Activated effector memory CD4-positive, alpha-beta T cell treated with Interleukin-2 at 50 U/mL for 16 hours (primary cell): ENCODE measurements at places on chromosomes 6 and 20.

DNA sequence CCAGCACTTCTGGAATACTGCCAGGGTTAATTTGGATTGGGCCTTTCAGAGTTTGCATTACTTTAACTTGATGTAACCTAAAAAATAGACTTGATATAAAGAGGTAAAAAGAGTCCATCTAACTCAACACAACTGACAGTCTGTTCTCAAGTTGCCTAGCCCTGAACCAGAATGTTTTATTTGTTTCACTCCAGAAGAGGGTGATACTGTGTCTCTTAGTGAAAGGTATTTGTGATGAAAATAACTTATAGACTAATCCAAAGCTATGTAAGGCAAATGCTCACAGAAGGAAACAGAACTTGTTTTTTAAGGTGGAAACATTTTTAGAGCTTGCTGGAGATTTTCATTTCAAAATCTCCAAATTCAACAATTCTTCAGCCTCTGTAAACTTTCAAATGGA lies 469.1 kb upstream of the RUNX2 start:
- no peak for DNase-seq

DNA sequence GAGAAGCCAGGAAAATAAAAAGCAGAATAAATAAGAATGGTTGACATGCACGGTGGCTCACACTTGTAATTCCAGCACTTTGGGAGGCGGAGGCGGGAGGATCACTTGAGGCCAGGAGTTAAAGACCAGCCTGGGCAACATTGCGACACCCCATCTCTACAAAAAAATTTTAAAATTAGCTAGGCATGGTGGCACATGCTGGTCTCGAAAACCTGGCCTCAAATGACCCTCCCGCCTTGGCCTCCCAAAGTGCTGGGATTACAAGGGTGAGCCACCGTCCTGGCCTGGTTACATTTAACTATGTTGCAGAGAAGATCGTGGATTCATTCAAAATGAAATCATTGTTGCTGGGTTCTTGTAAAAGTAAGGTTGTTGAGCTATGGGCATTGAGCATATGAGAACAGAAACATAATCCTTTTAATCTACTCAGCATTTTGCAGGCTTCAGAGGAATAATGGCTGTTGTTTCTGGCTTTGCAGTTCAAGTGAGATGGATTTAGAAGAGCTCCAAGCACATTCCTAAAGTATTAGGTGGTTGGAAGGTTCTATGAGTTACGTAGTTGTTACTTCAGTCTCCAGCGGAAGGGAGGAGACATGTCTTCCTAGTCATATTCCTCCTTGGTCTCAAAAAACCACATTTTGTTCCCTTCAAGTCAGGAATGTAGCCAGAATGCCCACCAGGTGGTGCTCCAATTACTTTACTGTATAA lies 45.6 kb upstream of the RAB23 start:
- no peak for DNase-seq

DNA sequence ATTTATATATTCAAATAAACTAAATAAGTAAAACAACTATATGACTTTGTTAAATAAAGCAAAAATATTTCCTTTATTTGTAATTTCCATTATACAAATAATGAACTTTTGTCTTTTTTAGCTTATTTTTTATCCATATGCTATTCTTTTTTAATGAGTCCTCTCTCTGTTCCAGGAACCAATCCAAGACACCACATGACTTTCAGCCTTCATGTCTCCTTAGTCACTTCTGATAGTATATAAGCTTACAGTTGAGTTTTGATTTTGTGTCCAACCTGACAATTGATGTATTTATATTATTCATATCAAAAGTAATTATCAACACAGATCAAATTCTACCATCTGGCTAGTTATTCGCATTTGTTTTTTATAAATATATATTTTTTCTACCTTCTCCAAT lies 582.3 kb upstream of the GJE1 start:
- no peak for DNase-seq

DNA sequence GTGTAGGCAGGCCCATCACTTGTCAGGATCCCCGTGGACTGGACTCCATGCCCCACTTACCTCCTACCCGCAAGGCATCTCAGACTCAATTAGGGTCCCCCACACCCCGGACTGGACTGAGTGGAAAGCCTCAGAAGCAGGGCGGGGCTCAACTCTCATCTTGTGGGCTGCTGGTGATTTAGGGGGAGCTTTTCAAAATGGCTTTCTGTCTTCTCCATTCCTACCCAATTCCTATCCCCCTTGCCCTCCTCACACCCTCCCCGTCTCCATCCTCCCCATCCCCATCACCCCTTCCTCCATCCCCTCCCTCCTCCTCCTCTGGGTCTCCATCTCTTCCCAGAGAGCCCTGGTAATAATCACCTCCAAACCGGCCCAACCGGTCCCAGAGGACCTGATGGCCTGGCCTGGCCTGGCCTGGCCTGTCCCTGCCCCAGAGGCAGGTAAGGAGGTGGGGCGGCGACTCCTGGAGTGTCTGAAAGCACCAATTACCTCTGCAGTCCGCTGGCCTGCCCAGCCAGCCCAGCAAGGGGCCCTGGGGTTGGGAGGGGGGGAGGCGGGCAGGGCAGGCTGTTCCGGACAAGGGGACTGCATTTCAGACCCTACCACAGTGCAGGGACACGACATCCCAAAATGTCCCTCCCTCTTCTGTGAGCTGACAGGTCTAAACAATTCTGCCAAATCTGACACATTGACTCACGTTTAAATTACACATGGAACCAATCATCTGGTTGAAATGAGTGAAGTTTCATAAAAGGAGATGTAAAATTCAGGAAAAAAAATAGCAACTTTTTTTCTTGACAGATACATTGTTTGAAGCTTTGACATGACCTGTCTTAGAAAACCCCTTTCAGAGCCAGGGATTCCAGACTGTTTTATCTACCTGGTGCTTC lies 24.8 kb downstream of the MAFB start:
- DNase-seq, result no peak

- no peak for DNase-seq
Observed at GRCh38 chr6:14673201-14673600, 555.6 kb downstream of the CD83 start.

GRCh38 chr6:12423832-12424231 lies 133.7 kb downstream of the EDN1 start:
- no peak for DNase-seq

GRCh38 chr6:39507331-39507998 lies 185.0 kb upstream of the KCNK16 start:
- DNase-seq, result no peak

DNA sequence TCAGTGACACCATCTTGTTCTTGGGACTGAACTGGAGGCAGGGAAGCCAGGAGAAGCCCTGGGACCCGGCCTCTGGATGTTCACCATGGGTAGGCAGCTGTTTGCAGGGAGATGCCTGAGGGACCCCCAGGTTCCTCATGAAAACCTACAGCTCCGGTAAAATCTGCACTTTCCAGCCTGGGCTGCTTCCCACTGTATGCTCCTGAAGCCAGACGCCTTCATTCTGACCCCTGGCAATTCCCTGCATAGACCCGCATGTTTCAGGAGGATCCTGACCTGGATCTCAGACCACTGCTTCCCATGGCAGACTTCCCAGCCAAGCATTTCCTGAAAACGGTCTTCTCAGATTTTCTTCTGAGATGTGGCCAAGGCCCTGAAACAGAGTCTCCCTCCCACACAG lies 306.7 kb downstream of the PREX1 start:
- no peak for DNase-seq

DNA sequence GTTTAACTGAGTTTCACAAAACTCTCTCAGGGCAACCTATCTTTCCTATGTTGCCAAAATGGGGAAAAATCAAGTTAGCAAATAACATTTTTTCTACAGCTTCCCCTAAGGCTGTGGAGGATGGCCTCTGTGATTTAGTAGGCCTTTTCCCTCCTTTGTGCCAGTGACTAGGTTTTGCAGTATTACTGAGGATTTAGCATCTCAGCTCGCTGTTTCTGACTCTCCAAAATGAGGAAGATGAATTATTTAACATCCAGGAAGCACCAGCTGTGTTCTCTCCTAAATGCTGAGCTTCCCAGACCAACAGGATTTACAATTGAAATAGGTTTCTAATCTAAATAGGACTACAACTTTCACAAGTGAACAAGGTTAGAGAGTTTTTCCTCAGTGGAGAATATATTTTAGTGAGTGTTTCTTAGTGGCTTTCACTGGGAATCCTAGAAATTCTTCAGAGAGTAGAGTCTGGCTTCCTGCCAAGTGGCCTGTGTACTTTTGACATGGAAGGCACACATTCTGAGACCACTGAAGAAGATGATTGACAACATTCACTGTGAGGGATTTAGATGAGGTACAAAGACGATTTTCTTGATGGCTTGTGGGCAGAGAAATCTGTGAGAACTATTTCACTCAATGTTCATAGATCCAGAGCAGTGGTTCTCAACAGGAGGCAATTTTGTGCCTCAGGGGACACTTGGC lies 62.4 kb downstream of the PTCHD4 start:
- no peak for DNase-seq

DNA sequence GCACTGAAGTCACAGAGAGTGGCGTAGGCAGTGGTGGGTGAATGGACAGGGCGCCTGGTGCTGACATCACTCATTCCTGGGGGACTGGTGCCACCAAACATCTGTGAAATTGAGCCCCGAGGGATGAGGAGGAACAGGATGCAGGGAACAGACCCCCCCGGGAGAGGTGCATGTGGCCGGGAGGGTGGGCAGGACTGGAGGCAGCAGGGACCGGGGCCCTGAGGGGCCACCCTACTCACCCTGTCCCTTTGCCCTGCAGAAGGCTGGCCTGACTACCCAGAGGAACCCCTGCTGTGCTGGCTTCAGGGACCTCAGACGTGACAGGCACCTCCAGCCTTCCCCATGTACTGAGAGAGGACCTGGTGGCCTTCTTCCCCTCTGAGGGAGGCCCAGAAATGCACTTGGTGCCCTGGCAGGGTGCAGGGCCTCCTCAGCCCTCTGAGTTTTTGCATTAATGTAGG lies 25.1 kb downstream of the SYNDIG1 start:
- no peak for DNase-seq

DNA sequence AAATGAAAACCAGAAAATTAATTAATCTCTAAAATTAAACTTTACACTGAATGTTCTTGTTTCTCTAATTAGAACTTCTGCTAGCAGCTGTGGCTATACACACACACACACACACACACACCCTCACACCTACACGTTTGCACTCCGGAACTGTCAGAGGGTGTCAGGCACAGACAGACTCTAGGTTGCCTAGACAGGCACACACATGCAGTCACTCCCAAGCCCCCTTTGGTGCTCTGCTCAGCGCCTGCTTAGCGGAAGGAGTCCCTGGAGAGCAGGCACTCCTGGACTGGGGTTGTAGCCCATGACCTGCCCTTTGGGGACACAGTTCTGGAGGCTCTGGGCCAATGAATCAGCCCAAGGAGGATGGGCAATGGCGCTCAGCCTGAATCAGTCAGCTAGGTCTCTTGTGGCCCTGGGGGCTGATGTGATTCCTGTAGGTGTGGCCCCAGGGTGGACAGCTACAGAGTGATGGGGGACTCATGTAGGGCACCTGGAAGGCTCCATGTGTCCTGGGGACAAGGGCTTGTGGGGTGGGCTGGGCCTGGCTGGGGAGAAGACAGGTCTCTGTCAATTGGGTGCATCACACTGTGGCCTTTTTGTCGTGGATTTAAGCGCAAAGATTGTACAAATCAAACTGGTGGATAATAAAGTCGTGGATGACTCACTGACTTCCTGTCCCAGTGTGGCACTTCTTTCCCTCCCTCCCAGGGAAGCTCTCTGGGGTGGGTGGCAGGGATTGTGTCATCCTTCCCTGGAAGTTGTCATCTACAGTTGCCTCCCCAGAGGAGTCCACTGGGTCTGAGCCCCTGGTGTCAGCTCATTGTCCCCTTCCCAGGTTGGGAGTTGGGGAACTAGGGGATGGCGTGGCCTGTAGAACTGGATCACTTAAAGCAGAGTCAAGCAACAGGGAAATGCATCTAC lies 8.8 kb downstream of the TMEM151B start:
- DNase-seq, result no peak

- no peak for DNase-seq
Observed at GRCh38 chr20:62632575-62633090, 9.7 kb upstream of the SLCO4A1 start.

DNA sequence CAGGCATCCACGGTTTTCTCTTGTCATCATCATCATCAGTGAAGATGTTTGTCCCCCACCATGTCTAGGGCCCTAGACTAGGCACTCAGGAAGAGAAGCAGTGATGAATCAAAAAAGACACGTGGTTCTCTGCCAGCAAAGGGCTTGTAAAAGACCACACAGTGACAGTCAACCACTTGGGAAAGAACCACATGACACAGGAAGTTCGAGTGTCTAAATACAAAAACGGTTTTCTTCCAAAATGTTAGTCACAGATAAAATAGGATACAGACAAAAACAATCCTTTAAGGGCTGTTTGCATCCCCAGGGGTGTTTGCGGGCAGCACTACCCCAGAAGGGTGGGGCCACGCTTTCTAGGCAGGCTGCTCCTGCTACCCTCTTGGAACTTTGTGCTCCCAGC lies 356.8 kb upstream of the AGPAT4 start:
- DNase-seq, result no peak

DNA sequence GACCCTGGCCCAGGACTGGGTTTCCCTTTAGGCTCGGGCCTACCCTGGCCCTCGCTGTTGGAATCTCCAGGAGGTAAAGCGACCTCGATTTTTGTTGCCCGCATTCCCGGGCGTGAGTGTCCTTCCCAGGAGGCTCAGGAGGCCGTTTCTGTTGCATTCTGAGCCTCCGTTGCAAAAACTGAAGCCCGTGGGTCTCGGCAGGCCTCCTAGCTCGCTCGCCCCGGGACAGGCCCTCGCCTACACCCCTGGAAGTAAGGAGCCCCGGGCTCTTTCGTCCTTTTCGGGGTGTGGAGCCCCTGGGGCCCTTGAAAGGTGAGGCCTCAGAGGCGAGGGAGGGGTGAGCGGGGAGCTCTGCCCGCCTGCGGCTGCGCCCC lies 2.3 kb downstream of the NR2E1 start:
- no peak for DNase-seq

GRCh38 chr6:1001655-1002349 lies 308.9 kb upstream of the EXOC2 start:
- DNase-seq, result no peak

- no peak for DNase-seq
Observed at GRCh38 chr6:44966449-44967092, 361.6 kb upstream of the RUNX2 start.

- DNase-seq, result no peak
Observed at GRCh38 chr20:6699921-6700562, 67.4 kb upstream of the BMP2 start.

DNA sequence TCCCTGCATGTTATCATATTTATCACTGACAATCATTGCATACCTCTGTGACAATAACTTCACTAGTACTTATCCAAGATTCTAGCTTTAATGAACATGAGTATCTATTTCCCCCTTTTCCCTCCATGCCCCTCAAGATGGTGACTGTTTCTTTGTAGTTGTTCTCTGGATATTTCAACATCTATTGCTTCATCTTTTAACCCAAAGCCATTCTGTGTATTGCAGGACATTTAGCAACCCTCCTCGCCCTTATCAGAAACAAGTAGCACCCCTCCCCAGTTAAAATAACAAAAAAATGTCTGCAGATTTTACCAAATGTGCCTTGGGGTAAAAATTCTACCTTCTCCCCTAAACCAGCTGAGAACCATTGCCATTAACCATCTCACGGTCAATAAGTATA lies 979.8 kb upstream of the MANEA start:
- no peak for DNase-seq
